ENCODE measurements at places on chromosomes 5 and 9.

GRCh38 chr5:155631116-155631515 lies 617.6 kb downstream of the KIF4B start:
- no peak for DNase-seq

DNA sequence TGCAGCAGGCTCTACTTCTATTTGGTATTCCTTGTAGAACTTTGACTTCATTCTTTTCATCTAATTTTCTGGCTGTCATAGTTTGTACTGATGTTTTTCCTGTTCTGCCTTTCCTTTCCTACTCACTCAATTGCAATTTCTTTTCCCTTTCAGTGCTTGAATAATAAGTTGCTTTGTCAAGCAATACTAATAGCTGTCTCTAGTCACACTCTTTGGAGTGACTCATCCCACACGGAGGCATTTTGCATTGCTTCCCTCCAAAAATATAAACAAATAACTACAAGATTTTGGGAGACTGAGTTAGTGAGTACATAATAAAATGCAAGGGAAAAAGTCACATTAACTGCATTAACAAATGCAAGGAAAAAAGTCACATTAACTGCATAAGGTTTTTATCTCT lies 465.9 kb downstream of the CDH9 start:
- no peak for DNase-seq

DNA sequence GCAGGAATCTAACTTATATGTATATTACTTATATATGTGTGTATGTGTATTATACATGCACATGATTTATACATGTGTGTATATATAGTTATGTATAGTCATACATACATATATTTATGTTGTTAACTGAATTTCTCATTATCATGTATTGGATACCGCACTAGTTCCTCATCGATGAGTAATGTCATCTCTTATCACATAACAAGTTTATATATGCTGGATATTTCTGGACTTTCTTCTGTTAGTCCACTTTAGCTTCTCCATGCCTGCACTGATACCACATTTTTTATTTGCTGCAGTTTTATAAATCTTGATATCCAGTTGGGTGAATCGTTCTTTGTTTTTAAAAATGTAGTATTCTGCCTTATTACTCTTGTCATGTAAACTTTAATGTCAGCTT lies 50.2 kb downstream of the APC start:
- DNase-seq: no peak

DNA sequence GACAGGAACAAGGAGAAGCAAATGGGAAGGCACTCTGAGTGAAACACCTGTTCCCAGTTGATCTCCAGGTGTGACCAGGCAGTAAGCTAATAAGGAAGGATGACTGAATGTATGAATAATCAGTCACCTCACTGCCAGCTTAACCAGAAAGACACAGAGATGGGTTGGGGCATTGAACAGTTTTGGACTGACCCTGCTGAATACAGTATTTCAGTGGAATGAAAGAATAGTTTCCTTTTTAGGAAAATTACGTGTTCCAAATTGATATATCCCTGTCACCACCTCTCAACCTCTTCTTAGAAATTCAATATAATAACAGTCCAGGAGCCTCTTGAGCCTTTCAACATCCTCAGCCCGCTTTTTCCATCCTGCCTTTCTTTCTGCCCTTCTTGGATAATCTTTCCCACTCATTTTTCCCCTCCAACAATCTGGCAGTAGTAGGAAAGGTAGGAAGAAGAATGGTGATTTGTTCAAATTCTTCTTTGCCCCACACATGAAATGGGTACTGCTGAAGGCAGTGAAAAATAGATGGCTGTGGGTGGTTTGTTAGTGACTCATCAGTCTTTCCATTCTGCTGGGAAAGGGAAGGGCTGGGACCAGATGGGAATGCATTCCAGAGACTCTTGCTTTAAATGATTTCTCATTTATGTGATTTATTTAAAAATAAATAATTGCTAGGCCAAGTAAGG lies 117.9 kb downstream of the ZSWIM6 start:
- DNase-seq: no peak

DNA sequence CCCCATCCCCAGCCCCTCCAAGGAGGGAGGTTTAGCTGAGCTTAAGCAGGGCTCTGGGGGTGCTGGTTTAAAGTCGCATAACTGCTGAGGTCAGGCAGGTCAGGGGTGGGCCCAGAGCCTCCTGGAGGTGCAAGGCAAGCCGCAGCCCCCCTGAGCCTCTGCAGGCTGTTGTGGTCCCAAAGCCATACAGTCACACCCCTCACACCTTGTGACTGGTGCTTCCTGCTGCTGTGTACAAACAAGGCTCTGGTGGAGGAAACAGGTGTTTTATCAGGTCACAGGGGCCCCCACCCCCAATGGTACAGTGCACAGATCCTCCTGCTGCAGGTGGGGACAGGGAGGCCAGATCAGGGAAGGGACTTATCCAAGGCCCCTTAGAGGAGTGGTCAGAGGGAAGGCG lies 8.0 kb downstream of the TCF7 start:
- no peak for DNase-seq
